ENCODE measurements at places on chromosomes 2 and 18.

- no peak for DNase-seq
These were observed 337.3 kb downstream of the OSR1 start for GRCh38 chr2:19021100-19021476.

GRCh38 chr2:26099933-26100332 lies 66.0 kb downstream of the RAB10 start:
- DNase-seq: no peak

DNA sequence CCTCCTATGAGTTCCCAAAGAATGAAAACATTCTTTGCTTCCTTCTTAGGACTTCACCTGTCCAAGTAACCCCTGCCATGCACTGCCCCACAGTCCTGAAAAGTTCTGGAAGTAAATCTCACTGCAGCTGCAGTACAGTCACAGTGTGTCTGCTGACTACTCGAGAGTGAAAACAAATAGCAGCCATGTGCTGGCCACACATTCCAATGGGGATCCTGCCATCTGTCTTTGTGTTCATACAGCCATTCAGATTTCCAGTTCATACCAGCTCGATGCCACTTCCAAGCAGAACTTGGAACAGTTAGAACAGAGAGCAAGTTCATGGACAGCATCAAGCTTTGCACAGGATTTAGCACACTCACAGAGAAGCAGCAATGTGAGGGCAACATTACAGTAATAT lies 629.9 kb upstream of the ACVR2A start:
- DNase-seq: no peak

GRCh38 chr2:152460567-152460966 lies 125.6 kb downstream of the FMNL2 start:
- no peak for DNase-seq

DNA sequence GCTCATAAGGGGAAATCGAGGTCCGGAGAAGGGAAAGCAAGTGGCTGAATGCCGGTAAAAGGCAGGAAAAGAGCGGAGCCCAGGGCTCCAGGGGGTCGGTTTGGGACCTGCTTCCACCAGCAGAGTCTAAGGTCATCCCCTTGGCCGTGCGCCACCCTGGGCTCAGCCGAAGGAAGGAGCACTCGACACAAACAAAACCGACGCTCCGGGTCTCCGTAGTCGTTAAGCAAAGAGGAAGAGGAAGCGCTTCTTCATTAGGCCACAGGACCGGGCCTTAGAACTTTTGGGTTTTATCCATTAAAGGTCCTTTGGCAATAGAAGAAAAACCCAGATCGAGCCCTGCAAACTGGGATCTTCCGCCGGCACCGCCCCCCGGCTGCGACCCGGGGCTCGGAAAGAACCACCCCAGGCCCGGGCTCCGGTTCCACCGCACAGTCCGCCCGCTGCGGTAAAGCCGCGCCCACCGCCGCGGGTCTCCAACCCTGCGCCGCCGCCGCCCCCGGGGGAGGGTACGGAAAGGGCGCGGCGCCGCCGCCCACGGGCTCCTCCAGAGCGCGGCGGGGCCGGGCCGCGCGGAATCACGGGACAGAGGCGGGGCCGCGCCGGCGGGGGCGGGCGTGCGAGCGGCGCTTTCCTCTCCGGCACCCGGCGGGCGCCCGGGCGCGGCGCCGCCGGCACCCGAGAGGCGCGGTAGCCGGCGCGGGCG lies at the start of gene TTL:
TSS of gene TTL (plus strand) at position 629 of the 706 bp plus-strand sequence. CDS start 189 bp downstream, outside the sequence.
- peak; percentile 90 for DNase-seq

DNA sequence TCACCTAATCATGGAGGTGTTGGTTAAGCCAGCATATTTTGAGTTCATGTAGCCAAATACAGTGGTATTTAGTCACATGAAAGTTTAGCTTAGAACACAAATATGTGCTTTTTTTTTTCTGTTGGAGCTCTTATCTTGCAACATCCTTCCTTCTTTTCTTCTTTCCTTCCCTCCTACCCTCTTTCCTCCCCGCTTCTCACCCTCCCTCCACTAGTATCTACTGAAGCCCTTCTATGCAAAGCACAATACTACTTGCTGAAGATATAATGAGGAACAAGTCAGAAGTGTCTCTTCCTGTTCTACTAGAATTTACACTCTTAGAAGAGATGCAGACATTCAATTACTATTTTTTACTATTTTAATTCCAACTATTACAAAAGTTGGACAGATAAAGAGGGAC lies 105.0 kb upstream of the ITGA4 start:
- DNase-seq: peak; percentile 11

- DNase-seq: no peak
These were observed 5.9 kb upstream of the FN1 start for GRCh38 chr2:215441560-215442400.

- DNase-seq: no peak
These were observed 237.4 kb downstream of the DOK6 start for GRCh38 chr18:69638056-69638455.

- peak; percentile 13 for DNase-seq
These were observed 544.2 kb downstream of the SATB2 start for GRCh38 chr2:198913394-198914152.

- DNase-seq: no peak
These were observed 63.3 kb downstream of the MDH1 start for GRCh38 chr2:63651861-63652651.
